Ovary (tissue), 10 donors: ENCODE measurements at places on chromosomes 2 and 18. TPM values are rescaled to one million over a fixed set of nuclear protein-coding genes. Genes with fewer than 3 reads are reported as not detected.

Gene TEX44
- not detected for total RNA-seq

Gene CENPO
- 1.5 TPM for total RNA-seq

Gene NGEF
- 0.65 TPM for total RNA-seq

Gene RIT2
- total RNA-seq = not detected

Gene ASB1
- 9.3 TPM for total RNA-seq

Gene DYSF
- 2.3 TPM for total RNA-seq

Gene ARL4C
- total RNA-seq = 0.94 TPM

Gene CHST10
- 20.9 TPM for total RNA-seq

Gene IL1RL2
- total RNA-seq = not detected

Gene AGPS
- total RNA-seq = 19.9 TPM

Gene DGKD
- total RNA-seq = 16.3 TPM

Gene CNNM3
- 23.1 TPM for total RNA-seq

Gene AFF3
- total RNA-seq = 16.1 TPM

Gene DSG1
- total RNA-seq = not detected

Gene PDCD1
- 0.31 TPM for total RNA-seq

Gene CEP76
- total RNA-seq = 4.8 TPM
